ENCODE measurements at places on chromosomes 11 and 22.

- peak; percentile 43 for DNase-seq
Observed at GRCh38 chr22:41576877-41577276, 12.8 kb downstream of the PMM1 start.

DNA sequence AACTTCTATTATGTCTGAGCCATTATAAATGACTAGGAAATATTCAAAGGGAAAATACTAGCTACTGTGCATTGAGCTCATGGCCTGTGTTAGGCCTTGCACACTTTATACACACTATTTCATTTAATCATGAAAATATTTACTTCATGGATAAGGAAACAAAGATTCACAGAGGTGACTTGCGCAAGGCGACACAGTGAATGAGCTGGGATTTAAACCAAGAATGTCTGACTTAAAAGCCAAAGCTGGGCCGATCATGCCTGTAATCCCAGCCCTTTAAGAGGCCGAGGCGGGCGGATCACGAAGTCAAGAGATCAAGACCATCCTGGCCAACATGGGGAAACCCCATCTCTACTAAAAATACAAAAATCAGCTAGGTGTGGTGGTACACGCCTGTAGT, 231.5 kb downstream of the MIAT start:
- DNase-seq: no peak

DNA sequence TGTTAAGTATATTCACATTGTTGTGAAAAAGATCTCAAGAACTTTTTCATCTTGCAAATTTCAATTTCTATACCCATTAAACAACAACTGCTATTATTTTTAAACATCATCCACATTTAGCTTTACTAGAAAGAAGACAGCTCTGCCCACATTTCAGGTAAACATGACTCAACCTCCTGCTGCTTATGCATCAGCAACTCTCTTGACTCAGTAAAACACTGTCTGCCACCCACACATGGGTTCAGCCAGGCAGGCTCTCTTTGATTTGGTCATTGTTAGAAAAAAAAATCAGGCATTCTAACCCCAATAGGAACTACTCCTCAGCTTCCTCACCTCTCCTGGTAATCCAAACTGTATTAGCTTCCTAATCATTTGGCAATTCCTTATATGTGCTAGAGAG, 5.1 kb upstream of the ENDOD1 start:
- no peak for DNase-seq

GRCh38 chr11:73430326-73430725, 54.1 kb downstream of the RELT start:
- no peak for DNase-seq

- DNase-seq: no peak
Observed at GRCh38 chr22:22925805-22926369, 38.3 kb downstream of the IGLL5 start.

- DNase-seq: no peak
Observed at GRCh38 chr11:19976281-19976941, 183.9 kb downstream of the DBX1 start.

- DNase-seq: no peak
Observed at GRCh38 chr11:117614728-117615127, 182.3 kb downstream of the DSCAML1 start.

DNA sequence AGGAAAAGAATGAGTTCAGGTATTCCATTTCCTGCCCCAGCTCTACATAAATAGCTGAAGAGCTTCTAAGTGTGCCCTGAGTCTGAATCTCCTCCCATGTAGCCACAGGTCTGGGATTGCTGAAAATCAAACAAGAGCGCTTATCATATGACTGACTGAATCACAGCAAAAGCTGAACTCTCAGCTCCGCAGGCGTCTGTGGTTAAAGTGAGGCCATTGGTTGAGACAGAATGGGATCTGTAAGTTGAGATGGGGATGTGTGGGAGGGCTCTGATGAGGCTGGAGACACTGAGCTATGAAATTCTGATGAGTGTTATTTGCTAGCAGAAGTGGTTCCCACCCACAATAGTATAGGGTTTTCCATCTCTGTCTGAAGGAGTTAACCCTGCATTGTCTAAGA, 637.0 kb downstream of the OPCML start:
- no peak for DNase-seq

DNA sequence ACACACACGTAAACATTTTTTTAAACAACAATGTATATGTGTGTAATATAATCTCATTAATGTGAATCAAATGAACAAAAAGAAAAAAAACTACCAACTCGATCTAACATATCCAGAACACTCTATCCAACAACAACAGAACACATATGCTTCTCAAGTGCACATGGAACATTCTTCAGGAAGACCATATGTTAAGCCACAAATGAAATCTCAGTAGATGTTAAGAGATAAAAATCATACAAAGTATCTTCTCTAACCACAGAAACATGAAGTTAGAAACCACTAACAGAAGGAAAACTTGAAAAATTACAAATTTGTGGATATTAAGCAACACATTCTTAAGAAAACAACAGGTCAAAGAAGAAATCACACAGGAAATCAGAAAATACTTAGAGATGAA, 25.5 kb upstream of the TMEM45B start:
- no peak for DNase-seq

DNA sequence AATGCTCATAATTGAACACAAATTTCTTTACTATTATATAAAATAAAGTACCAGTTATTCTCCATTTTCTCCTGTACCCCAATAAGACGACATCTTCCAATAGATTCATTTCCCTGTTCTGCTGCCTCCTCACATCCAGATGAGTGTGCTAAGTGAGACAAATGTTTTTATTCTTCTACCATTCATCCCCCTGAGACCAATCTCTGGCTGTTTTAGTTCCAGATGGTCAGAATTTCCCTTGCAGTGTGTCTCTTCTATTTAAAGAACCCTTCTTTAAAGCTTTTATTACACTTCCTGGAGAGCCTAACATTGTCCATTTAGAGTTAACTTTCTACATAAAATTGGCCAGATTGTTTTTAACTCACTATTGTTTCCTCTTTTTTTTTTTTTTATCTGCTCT, 41.2 kb upstream of the GLYATL1 start:
- DNase-seq: no peak

GRCh38 chr11:108199446-108200321, 22.8 kb downstream of the NPAT start:
- DNase-seq: no peak

- no peak for DNase-seq
Observed at GRCh38 chr22:22214819-22215329, 29.7 kb upstream of the VPREB1 start.

- DNase-seq: no peak
Observed at GRCh38 chr22:19214078-19214473, 35.5 kb upstream of the SLC25A1 start.

DNA sequence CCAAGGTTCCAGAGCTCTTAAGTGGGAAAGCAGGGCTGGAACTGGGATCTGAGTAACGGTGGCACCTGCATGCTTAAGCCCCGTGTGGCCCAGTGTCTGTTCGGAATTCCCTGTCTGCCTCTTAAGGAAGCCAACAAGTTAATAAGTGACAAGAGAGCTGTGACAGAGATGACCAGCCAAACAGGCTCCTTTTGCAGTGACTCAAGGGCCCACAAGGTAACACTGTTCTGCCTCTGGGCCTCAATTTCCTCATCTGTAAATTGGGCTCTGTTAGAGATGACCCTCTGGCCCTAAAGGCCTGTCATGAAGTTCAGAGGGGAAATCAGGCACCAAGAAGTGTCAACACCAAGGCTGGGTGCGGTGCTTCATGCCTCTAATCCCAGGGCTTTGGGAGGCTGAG, 18.6 kb downstream of the USH1C start:
- DNase-seq: no peak

DNA sequence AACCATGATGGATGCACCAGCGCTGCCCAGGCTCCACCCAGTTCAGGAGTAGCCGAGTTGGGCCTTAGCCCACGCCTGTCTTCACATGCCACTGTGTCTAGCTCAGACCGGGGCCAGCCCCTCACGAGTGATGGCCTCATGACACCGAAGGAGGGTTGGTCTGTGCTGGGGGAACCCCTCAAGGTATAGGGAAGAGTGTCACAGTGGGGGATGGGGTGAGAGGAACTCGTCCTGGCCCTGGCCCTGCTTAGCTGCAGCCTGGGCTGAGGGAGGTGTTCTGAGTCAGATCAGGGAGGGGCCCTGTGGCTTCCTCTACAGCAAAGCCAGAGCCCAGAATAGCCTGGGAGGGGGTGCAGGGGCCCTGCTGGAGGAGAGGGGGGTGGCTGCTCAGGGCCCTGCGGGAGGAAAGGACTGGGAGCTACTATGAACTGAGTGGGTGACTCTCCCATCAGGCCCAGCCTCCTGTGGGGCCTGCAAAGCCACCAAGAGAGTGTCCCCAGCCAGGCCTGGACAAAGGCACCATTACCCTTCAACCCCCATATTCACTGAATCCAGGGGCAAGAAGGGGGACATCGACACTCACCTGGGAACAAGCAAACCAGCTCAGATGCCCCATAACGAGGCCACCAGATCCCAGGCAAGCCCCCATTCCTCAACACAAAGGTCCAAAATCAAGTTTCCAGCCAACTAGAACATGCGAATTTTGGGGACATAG, 41.2 kb downstream of the IGLL5 start:
- DNase-seq: no peak

Data from NCI-H1694 (cell line).